GM04504 (cell line): ENCODE measurements at places on chromosomes 2 and 18.
A peak's percentile ranks its signal among the peaks of the same experiment; 100 is the strongest.

DNA sequence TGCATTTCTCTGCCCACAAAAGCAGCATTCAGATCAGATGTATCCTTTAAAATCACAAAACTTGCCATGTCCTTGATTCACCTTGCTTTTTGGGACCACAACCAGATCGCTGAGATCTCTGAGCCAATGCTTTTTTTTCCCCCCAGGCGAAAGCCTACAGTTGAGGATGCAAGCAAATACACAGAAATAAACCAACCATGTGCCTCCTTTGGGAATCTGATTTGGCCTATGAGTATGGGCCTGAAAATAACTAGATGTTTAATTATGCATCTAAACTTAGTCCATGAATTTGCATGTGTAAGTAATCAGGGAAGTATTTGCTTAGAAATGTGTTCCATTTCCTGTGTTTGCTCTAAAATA lies 49.7 kb upstream of the CDC42EP3 start:
- no peak for DNase-seq

- DNase-seq = peak; percentile 14
These were observed 312.2 kb downstream of the LRATD1 start for GRCh38 chr2:14944562-14945346.

DNA sequence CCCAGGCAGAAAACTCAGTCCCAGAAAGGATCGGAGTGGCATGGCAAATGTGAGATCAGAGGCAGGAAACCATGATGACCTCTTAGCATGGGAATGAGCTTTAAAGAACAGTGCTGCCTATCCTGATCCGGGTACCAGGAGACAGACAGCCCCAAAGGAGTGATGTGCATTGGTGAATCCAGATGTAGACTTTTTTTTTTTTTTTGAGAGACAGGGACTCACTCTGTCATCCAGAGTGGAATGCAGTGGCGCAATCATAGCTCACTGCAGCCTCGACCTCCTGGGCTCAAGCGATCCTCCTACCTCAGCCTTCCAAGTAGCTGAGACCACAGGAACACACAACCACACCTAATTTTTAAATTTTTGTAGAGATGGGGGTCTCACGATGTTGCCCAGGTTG lies 122.7 kb downstream of the VAPA start:
- no peak for DNase-seq

DNA sequence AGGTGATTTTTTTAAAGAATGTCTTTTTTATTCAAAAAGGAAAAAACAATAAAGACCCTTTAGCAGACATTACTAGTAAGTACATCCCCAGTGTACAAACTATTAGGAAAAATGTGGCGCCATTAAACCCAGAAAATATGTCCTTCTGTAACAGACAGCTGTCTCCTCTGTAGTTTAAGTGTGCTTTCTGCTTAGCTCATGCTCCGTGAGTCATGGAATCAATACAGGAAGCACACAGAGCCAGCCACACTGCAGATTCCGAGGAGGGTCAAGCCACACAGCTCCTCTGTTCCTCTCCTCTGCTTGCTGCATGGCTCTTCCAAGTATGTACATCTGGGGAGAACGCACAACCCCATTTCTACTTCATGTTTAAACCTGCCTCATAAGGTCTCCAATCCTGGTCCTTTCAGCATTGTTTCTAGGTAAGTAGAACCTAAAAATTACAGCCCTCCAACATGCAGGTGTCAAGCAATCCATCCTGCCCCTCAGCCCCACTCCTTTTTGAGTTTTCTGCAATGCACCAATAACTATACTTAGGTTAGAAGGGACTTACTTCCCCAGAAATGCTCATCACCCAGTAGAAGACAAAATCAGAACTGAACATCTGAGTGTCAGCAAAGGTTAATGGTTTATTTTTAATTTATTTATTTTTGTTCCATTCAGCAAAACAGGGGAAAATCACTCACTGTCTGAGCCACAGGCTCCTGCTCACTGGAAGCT lies 37.5 kb downstream of the ACVR1 start:
- DNase-seq = no peak

- DNase-seq = peak; percentile 10
These were observed 941 bp upstream of the MPPE1 start for GRCh38 chr18:11909061-11909455.

- no peak for DNase-seq
These were observed 151.2 kb upstream of the ALKAL2 start for GRCh38 chr2:439077-439476.

GRCh38 chr2:238852206-238852869 lies 4.5 kb downstream of the TWIST2 start:
- no peak for DNase-seq

GRCh38 chr2:104584393-104584792 lies 269.5 kb upstream of the POU3F3 start:
- DNase-seq = no peak

DNA sequence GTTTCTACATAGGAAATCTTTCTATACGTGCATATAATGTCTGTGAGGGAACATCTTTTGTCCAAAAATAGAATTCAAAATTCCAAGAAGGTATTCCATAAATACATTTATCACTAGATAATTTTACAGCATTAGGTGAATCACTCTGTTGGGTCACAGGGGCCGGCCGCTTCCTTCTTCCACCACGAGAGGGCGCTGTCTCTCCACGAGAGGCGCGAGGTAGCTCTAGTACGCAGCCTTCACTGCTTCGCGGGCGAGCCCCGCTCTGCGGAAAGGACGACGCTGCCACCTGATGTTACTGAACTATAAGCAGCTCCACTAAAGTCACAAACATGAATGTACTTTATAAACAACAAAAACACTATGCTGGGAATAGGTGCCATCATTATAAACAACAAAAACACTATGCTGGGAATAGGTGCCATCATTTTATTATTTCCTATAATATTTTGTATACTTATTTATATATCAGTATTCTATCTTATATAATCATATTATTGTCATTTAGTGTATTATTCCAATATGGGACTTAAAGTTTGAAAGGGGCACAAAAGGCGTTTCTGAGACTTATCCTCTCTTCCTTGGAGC lies 69.4 kb upstream of the REV1 start:
- DNase-seq = peak; percentile 40

- DNase-seq = no peak
These were observed 138.8 kb upstream of the ID2 start for GRCh38 chr2:8543060-8543382.

DNA sequence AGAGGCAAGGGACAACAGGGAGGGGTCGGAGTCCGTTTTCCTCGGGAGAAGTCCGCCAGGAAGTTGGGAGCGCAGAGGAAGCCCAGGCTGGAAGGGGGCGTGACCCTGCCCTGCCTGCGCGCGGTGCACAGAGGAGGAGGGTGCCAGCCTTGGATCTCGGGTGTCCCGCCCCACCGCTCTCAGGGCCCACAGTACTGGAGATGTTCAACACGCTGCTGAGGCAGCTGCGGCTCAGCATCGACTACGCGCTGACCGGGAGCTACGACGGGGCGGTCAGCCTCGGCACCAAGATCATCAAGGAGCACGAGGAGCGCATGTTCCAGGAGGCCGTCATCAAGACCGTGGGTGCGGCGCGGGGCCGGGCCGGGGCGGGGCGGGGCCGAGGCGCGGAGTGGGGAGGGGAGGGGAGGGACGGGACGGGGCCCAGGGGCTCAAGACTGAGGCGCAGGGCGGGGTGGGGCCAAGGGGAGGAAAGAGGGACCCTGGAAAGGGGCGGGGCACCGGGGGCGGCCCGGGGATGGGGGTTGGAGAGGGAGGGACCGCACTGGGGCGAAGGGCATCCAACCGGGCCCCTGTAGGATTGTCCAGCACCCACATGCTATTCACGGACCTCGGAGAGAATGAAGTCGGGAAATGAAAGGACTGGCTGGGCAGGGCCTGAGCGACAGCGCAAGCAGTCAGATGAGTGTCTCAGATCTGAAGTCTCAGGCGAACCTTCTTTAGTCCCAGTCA lies 36.6 kb downstream of the POMC start:
- DNase-seq = no peak

DNA sequence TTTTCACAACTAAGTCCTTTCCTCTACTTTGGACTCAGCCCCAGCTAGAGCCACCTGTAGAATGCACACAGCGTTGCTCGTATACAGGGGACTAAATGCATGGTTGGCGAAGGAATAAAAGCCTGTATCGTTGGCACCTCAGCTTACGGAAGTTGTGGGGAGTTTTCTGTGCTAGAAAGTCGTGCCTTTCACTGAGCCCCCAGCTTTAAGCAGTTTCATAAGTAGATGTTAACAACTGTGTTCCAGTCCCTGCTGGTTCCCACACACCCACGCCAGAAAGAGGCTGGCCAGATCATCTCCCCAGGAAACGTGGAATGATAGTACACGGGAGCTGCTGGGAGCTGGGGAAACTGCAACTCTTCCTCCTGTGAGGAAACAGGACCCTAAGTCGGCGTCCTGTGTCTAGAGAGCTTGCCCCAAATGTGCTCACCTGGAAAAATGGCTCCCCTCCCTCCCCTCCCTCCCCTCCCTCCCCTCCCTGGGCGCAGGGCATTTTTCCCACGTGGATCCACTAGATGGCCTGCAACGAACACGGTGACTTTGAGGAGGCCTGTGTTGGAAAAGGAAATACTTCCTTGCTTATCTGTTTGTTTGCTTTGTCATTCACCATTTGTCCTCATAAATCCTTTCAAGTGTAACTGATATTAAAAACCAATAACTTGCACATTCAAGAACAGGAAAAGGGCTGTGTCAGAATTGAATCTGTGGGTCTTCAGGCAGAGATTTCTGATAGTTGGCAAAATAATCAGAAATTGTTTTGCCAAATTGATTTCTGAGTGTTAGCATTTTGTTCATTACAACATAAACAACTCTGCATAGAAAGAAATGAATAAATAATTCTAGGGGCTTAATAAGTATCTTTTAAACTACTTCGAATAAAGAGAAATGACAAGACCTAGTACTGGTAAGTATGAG lies 43.9 kb upstream of the RFX8 start:
- no peak for DNase-seq

DNA sequence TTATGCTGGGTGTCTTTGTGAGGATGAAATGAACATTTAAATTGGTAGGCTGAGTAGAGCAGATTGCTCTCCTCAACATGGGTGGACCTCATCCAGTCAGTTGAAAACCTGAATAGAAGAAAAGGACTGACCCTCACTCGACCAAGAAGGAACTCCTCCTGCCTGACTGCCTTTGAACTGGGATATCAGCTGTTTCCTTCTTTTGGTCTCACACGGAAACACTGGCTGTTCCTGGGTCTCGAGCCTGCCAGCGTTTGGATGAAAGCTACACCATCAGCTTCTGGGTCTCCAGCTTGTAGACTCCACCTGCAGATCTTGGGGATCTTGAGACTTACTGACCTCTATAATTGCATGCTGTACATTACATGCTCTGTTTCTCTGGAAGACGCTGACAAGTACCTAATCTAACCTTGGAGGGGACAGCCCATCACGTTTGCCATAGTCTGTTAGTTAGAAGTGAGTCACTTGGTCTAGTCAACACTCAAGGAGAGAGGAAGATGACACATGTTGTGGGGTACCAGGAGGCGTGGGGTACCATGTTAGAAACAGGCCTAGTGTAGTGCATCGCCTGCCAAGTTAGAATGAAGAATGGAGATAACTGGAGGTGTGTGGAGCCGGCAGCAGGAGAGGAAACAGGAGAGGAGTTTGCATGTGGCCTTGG lies 267.0 kb downstream of the MREG start:
- DNase-seq = no peak

- no peak for DNase-seq
These were observed 235.6 kb downstream of the SCG2 start for GRCh38 chr2:223366566-223366965.

DNA sequence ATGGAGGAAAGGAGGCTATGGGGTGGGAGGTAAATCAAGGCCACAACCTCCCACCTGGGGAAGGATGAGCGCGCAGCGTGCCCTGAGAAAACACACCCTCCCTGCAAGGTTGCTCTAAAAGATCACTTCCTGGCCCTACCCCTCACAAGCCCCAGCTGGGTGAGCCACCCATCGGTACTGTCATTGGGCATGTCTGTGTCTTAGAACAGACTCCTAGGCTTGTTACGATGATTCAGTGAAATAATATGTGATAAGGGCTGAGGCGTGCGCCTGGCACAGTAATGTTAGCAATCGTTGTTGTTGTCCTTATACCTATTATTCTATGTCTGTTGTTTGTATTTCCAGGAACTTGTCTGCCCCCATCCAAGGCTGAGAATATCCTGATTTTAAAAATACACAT lies 175.1 kb downstream of the ZFP36L2 start:
- DNase-seq = no peak

DNA sequence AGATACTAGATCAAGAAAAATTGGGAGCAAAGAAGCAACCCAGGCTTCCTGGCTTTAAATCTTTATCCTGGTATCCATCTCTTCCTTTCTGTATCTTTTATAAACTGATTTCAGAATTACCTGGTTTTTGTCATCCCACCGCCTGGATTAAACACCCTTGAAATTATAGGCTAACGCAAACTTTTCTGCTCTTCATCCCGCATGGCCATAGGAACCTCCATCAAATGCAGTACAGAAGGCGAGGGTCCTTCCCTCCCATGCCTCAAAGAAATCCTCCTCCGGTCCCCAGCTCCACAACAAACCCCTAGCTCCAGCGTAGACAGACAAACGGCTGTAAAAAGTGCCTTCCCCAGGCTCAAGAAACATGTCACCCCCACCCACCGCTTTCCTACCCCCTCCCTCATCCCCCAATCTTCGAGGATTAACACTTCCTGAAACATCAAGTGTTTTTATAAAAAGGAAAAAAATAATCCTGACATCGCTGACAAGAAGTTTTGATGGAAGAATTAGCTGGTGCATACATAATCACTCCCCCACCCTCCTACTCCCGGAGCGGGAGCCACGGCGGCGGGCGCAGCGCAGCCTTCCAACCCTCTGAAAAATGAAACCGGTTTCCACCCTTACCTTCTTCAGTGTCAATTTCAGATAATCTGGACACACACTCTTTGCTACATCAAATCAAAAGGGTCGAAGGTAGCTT lies 7.6 kb downstream of the DLX1 start:
- no peak for DNase-seq

DNA sequence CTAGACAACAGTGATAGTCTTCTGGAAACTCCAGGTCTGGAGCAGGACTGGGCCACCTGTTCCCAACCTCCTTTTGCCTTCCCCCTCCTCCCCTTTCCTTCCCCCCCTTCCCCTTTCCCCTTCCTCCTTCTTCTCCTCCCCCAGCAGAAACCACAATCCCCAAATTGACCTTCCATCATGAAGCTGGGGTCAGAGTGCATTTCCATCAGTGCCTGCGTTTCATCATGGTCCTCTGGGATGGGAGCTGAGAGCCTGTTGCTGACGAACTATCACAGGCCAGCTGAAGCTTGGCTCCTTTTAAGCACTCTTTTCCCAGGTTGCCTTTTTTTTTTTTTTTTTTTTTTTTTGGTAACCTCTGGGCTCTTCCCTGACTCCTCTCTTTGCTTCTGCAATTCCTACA lies 52.6 kb upstream of the SMAD2 start:
- DNase-seq = no peak

- peak; percentile 44 for DNase-seq
These were observed 124.2 kb downstream of the UBE2E3 start for GRCh38 chr2:181104512-181105115.

DNA sequence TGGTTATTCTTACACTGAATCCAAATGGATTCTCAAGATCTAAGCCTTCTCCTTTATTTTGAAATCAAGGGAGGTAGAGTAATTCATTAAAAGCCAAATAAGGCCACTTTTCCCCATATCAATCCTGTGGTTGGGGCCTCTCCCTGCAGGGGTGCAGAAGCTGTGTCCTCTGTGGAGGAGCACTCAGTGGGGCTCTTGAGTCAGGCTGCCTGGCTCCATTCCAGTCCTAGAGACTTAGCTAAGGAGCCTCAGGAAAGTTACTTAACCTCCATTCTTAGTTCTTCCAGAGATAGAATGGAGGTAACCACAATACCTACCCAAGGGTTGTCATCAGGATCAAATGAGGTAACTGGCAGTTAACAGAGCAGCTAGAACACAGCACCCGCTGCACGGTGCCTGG lies 564.3 kb downstream of the CMPK2 start:
- no peak for DNase-seq
